IMR-90 (cell line): ENCODE measurements at places on chromosomes 11 and 22. TPM values are rescaled to one million over a fixed set of nuclear protein-coding genes. Genes with fewer than 3 reads are reported as not detected.

GRCh38 chr22:40876907-40877306, 15.0 kb upstream of the DNAJB7 start:
- no peak for DNase-seq

DNA sequence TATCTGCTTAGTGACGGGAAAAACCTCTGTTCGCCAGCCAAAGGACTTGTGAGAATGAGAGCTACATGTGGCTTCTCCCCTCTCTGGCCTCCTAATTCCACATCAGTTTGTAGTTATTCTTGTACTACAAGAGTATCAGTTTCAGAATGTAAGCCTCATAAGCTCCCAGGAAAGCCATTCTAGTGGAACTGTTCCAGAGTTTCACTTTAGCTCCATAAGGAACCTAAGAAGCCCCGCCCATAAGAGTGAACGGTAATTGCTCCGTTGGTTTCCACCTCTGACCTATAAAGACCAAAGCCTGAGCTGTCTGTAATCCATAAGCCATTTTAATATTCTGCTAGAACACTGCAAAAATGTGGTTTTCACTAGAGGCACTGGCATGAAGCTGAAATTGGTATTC, 53.0 kb downstream of the SIK3 start:
- DNase-seq, result peak; percentile 61

GRCh38 chr11:26557666-26558065, 14.4 kb downstream of the MUC15 start:
- DNase-seq, result no peak

Gene NXPE2
- total RNA-seq, result not detected in 2 replicates

Gene OR52H1
- total RNA-seq, result 0.18 and 0.28 TPM in 2 replicates

GRCh38 chr11:6587360-6587953, 16.0 kb downstream of the RRP8 start:
- no peak for DNase-seq

Gene NXPE4
- not detected in 2 replicates for total RNA-seq

DNA sequence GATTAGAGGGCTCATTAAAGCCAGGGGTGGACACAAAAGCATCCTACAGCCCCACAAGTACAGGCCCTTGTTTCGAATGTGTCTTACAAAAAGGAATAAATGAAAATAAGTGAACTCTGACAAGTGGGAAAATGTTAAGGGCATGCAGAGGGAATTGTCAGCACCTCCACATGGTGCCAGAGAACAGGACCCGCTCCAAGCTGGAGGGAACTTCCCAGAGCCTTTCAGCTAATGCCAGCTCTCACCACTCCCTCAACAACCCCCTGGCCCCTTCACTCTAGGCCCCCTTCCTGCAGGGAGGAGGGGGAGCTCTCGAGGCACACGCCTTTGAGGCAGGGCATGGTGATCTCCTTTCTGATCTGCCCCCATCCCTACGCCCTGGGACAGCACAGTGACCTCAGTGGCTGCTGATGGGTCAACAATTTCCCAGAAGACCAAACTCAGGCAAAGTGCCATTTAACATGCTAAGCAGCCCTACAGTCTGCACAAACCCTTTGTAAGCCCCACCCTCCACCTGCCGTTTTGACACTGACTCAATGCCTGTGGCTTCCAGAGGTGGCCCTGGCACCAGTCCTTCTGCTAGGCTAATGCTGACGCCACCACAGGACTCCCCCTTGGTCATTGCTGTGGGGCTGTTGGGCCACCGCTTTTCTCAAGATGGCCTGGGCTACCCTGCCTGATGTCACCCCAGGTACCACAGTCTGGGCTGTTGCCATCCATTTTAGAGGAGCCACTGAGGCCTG, 12.5 kb upstream of the CHST1 start:
- no peak for DNase-seq

Gene SERPING1
- 2.0 and 2.2 TPM in 2 replicates for total RNA-seq

GRCh38 chr11:116543911-116544475, 228.8 kb downstream of the BUD13 start:
- no peak for DNase-seq

Gene APOBEC3G
- total RNA-seq, result 6.7 and 7.0 TPM in 2 replicates

Gene SAA4
- not detected in 2 replicates for total RNA-seq
